ENCODE measurements at places on chromosomes 3 and 15. TPM values are rescaled to one million over a fixed set of nuclear protein-coding genes. Genes with fewer than 3 reads are reported as not detected.
A peak's percentile ranks its signal among the peaks of the same experiment; 100 is the strongest.

DNA sequence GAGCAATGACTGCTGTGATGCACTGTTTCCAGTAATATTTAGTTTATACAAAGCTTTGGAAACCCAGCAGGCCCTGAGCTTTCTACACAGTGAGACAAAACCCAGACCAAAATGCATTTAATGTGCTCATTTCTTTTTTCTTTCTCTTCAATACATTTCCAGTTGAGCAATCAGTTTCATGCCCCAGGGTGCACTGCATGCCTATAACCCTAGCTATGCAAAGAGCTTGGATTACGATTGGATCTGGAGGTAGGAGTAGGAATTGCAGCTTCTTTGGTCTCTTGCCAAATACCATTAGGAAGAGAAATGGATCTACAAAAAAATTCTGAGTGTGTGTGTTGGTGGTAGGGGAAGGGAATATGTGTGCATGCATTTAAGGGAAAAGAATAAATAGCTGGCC is 1001.4 kb downstream of the SQOR start:
- H3K4me1 ChIP-seq = peaks cover 20% of the 10 kb centered on the region
- no peak overlapping the region for H3K27ac ChIP-seq
- peak; percentile 26 for DNase-seq
- no peak overlapping the region for H3K4me3 ChIP-seq
- no peaks in the 10 kb centered on the region for H3K36me3 ChIP-seq
- H3K27me3 ChIP-seq = no peaks in the 10 kb centered on the region

GRCh38 chr3:41365973-41366372 is 166.7 kb downstream of the CTNNB1 start:
- H3K36me3 ChIP-seq = no peaks in the 10 kb centered on the region
- peaks cover 48% of the 10 kb centered on the region for H3K4me1 ChIP-seq
- H3K27me3 ChIP-seq = no peaks in the 10 kb centered on the region
- DNase-seq = peak; percentile 25
- H3K27ac ChIP-seq = no peak overlapping the region
- H3K4me3 ChIP-seq = no peak overlapping the region

DNA sequence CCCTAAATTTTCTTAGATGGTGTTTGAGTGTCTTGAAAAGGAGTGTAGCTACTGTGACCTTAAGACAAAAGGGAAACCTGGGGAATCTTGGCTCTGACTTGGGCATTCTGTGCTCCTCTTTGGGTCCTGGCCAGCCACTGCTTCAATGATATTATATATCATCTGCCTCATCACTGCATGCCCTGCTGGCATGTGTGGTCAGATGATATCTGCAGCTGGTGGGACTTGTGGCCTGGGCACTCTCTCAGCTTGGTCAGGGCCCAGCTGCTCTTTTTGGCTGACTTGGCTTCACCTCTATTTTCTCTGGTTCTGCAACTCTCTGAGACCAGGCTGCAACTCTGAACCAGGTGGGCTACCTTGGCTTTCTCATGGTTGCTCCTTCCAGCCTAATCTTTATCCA is 446.1 kb upstream of the RARB start:
- no peaks in the 10 kb centered on the region for H3K36me3 ChIP-seq
- H3K4me1 ChIP-seq = peaks cover 7% of the 10 kb centered on the region
- H3K27ac ChIP-seq = no peak overlapping the region
- no peak overlapping the region for H3K4me3 ChIP-seq

Gene KAT2B
- total RNA-seq = 21.6 TPM

DNA sequence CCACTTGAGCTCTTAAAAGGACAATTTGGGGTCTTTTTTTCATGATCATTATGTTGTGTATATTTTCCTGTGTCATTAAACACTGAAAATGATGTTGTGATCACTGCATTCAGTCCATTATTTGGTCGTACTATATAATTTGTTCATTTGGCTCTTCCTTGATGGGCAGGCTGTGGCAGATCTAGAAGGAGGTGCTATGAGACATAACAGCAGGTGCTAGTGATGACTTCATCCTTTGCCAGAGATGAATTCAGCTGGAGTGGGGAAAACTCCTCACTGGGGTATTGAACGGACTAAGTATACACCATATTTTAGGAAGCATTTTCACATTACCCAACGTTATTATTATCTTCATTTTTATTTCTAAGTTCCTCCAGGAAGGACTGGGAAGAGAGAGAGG is 12.0 kb downstream of the CMTM7 start:
- H3K36me3 ChIP-seq = no peaks in the 10 kb centered on the region
- peaks cover 17% of the 10 kb centered on the region for H3K4me1 ChIP-seq
- H3K4me3 ChIP-seq = no peak overlapping the region
- peaks cover 92% of the 10 kb centered on the region for H3K27me3 ChIP-seq
- H3K27ac ChIP-seq = no peak overlapping the region
- DNase-seq = no peak

DNA sequence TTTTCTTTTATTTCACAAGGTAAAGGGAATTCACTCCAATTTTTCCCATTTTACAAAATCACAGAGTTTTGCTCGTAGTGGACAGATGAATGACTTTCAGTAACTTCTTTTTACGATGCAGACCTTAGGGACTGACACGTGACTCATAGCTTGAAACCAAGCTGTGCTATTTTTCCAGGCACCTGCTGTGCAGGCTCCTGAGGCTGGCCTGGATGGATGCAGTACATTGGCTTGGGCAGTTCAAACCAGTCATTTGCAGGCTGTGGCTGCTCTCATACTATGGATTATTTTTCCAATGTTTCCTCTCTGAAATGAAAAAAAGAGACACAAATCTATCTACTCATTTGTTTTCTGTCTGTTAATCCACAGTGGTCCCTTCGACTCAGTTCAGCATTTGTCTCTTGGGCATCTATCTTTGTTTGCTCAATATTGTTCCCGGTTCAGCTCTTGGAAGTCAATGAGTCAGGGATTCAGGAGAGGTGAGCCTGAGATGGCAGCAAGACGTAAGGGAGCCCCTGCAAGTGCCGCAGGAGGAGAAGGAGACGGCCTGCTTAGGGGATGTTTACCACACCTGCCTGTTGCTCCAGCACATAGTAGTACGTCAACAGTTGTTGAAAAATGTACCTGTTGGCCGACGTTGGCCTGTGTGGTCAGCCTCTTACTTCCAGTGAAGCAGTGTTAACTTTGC is 92.8 kb downstream of the SV2B start:
- H3K27ac ChIP-seq = no peak overlapping the region
- no peaks in the 10 kb centered on the region for H3K36me3 ChIP-seq
- H3K4me1 ChIP-seq = no peaks in the 10 kb centered on the region
- no peak for DNase-seq
- H3K4me3 ChIP-seq = no peak overlapping the region

DNA sequence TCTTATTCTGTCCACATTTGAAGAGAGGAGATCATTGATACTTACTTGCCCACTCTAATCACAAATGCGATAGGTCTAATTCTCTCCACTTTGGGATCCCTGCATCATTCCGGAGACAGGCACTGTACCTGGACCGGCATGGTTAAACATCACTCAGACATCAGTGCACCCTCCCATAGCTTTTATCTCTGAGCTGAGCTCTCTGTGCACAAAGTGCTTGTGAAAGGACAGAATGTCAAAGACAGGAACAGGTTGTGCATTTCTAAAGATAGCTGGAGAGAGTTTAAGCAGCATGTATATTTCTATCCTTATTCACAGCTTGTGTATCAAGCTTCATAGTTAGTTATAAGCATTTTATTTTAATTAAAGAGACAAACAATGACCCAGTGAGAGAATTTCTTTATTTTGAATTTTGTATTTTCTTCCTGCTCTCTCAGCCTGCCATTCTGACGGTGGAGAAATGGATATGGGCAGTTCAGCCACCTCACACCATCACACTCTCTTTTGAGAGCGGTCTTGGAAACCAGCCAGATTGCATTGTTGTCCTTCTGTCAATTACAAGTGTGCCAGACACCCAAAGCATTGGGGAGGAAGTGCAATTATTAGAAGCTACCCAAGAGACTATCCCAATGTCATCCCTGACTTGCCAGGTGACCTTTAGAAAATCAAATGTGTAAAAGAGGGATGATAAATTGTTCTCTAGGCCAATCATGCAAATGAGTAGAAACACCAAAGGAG is 65.2 kb upstream of the CHL1 start:
- DNase-seq = no peak
- H3K4me3 ChIP-seq = no peak overlapping the region
- no peaks in the 10 kb centered on the region for H3K27me3 ChIP-seq
- H3K27ac ChIP-seq = no peak overlapping the region
- H3K36me3 ChIP-seq = no peaks in the 10 kb centered on the region

- H3K36me3 ChIP-seq = no peaks in the 10 kb centered on the region
- no peaks in the 10 kb centered on the region for H3K27me3 ChIP-seq
- no peak for DNase-seq
- H3K27ac ChIP-seq = no peak overlapping the region
- no peaks in the 10 kb centered on the region for H3K4me1 ChIP-seq
Observed at GRCh38 chr15:65059369-65059750, 8.4 kb downstream of the RASL12 start.

DNA sequence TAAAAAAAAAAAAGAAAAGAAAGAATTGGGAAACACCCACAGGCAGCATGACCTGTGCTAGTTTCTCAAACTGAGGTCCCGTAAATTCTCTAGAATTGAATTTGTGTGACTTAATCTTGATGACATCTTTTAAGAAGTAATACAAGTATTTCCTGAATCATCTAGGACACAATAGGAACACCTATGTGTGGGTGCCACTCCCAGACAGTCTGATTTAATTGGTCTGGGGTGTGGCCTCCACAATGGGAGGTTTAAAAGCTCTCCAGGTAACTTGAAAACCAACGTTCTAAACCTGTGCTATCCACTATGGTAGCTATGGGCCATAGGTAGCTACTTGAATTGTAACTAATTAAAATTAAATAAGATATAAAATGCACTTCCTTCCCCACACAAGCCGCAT is 28.1 kb downstream of the CFAP92 start:
- no peaks in the 10 kb centered on the region for H3K27me3 ChIP-seq
- no peak for DNase-seq
- no peak overlapping the region for H3K27ac ChIP-seq
- H3K4me1 ChIP-seq = no peaks in the 10 kb centered on the region

DNA sequence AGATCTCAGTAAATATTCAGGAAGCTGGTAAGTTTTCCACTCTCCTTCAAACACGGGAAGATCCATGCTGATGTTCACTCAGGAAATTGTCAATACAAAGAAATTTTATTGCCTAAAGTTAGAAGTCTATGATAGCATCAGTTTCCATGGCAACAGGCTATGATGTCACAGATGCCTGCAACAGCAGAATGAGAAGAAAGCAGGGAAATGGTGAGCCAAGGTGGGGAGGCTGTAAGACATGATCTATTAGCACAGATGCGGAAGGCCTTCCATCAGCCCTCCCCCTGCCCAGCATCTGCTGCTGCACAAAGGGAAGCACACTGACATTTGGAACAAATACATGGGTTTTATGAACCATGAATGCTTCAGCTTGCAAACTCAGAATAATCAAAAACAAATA is 28.6 kb downstream of the EPHB1 start:
- H3K27me3 ChIP-seq = no peaks in the 10 kb centered on the region
- H3K36me3 ChIP-seq = no peaks in the 10 kb centered on the region
- H3K4me1 ChIP-seq = no peaks in the 10 kb centered on the region
- no peak overlapping the region for H3K27ac ChIP-seq
- DNase-seq = no peak
- no peak overlapping the region for H3K4me3 ChIP-seq

DNA sequence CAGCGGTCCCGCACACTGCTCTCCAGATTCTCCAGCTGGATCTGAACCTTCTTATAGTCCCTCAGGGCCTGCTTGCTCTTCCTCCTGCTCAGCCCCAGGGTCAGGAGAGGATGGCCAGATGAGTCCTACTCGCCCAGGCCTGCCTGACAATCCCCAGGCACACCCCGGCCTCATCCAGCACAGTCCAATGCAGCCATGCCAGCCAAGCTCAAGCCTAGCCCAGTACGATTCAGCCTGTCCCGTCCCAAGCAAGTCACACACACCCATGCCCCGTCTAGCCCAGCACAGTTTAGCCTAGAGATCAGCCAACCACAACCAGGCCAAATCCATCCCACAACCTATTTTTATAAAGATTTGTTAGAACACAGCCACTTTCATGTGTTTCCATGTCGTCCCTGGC is 16.8 kb downstream of the PLXNB1 start:
- H3K4me3 ChIP-seq = no peak overlapping the region
- DNase-seq = no peak

Gene CLSTN2
- 0.22 TPM for total RNA-seq

DNA sequence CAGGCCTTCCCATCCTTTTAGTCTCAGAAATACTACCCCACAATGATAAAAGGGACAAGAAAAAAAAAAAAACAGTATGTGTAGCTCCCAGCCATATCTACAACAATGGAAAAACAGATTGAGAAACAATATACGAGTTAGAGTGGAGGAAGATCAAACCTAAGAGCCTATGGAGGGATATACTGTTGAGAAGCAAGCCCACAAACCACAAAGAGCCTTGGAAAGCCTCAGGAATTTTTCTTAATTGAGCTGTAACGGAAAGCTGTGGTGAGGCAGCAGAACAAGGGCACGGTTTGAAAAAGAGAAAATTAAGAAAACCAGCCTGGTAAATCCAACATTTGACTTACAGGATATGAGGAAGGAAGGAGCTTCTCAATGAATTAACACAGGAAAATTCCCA is 21.4 kb downstream of the KPNA1 start:
- H3K27me3 ChIP-seq = no peaks in the 10 kb centered on the region
- DNase-seq = no peak
- H3K36me3 ChIP-seq = peaks cover 7% of the 10 kb centered on the region
- H3K4me3 ChIP-seq = no peak overlapping the region
- H3K4me1 ChIP-seq = no peaks in the 10 kb centered on the region

GRCh38 chr15:60536314-60536713 is 57.4 kb upstream of the ICE2 start:
- no peak overlapping the region for H3K27ac ChIP-seq
- no peak for DNase-seq
- no peaks in the 10 kb centered on the region for H3K27me3 ChIP-seq
- no peaks in the 10 kb centered on the region for H3K4me1 ChIP-seq
- no peak overlapping the region for H3K4me3 ChIP-seq

Gene CRABP1
- total RNA-seq = 454 TPM

GRCh38 chr3:124671106-124671505 is 59.1 kb upstream of the UMPS start:
- no peaks in the 10 kb centered on the region for H3K36me3 ChIP-seq
- H3K27ac ChIP-seq = no peak overlapping the region
- H3K27me3 ChIP-seq = no peaks in the 10 kb centered on the region
- no peak for DNase-seq

GRCh38 chr15:89777073-89777751 is 1.1 kb downstream of the MESP2 start:
- H3K36me3 ChIP-seq = no peaks in the 10 kb centered on the region
- peaks cover 48% of the 10 kb centered on the region for H3K27me3 ChIP-seq
- peak overlapping the region; percentile 28 for H3K4me3 ChIP-seq
- H3K4me1 ChIP-seq = no peaks in the 10 kb centered on the region
- DNase-seq = no peak

DNA sequence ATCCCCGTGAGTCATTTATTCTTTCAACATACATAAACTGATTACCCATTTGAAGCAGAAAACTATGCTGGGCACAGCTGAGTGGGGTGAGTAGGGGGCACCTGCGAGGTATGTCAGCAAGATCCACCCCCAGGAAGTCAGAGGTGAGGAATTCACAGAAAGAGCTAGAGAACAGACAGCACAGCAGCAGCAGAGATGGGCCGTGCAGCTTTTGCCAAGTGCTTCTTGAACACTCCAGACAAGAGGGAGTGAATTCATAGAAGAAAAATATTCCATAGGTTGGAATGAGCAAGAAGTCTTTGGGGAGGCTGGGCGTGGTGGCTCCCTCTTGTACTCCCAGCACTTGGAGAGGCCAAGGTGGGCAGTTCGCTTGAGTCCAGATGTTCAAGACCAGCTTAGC is 9.4 kb upstream of the ADCY5 start:
- DNase-seq = no peak
- H3K4me3 ChIP-seq = no peak overlapping the region
- no peaks in the 10 kb centered on the region for H3K36me3 ChIP-seq
- no peak overlapping the region for H3K27ac ChIP-seq
- peaks cover 11% of the 10 kb centered on the region for H3K4me1 ChIP-seq
- peaks cover 10% of the 10 kb centered on the region for H3K27me3 ChIP-seq

Gene FGD5
- 0.25 TPM for total RNA-seq

All from neural progenitor cell (in vitro differentiated cells).